Ascending aorta (tissue), 2 donors: ENCODE measurements at places on chromosomes 16 and 17. TPM values are rescaled to one million over a fixed set of nuclear protein-coding genes. Genes with fewer than 3 reads are reported as not detected.
A peak's percentile ranks its signal among the peaks of the same experiment; 100 is the strongest.

GRCh38 chr16:86344881-86345280 is 165.4 kb upstream of the FOXF1 start:
- no peak overlapping the region for H3K27ac ChIP-seq
- no peak overlapping the region for H3K4me3 ChIP-seq
- H3K36me3 ChIP-seq = no peaks in the 10 kb centered on the region

DNA sequence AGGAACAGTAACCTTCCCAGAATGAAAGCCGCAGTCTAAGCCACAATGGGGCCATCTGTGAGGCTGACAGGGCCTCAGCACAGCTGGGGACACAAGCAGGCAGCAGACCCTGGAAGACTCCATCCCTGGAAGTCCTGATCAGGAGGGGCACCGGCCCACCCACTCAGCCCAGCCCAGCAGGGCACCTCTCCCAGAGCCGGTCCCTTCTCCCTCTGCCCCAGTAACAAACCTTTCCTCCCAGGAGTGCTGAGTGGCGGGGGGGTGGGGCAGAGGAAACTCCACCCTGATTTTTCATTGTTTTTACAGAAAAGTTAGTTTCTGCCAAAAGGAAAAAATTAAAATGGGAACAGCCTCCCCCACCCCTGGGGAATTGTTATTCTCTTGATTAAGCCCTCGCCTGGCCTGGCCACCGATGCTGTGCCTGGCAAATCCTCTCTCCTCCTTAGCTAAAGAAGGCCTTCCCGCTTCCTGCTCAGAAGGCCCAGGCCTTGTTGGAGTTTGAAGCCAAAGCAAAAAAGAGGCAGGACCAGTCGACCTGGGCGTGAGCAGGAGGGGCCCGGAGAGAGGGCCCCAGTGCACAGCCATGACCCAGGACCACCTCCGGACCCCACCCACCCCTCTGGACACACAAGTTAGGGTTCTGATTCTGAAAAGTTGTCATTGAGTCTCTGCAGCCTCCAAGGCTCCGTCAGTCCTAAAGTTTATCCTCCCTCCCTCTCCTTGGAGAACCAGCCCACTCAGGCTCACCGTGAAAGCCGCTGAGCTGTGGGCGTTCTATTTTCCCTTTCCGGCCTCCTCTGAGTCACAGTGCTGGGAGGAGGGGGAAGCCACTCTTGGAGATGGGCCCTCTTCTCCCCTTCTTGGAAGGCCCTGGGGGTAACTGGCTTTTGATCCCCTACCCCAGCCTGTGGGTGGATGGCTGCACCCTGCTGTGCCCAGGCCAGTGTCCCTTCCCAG is 128.4 kb upstream of the TNRC6C start:
- no peak overlapping the region for H3K4me3 ChIP-seq
- no peak for DNase-seq
- peak overlapping the region; percentile 93 for H3K27ac ChIP-seq
- no peaks in the 10 kb centered on the region for H3K36me3 ChIP-seq
- H3K27me3 ChIP-seq = no peaks in the 10 kb centered on the region

- H3K36me3 ChIP-seq = no peaks in the 10 kb centered on the region
- no peaks in the 10 kb centered on the region for H3K27me3 ChIP-seq
- no peak for DNase-seq
- H3K4me1 ChIP-seq = peaks cover 4% of the 10 kb centered on the region
- H3K27ac ChIP-seq = peak overlapping the region; percentile 96
These were observed 2.5 kb upstream of the LASP1 start for GRCh38 chr17:38867179-38867967.

GRCh38 chr16:56310690-56311089 is 114.7 kb downstream of the AMFR start:
- H3K4me3 ChIP-seq = no peak overlapping the region
- H3K27ac ChIP-seq = no peak overlapping the region
- no peaks in the 10 kb centered on the region for H3K27me3 ChIP-seq
- no peaks in the 10 kb centered on the region for H3K4me1 ChIP-seq
- H3K36me3 ChIP-seq = no peaks in the 10 kb centered on the region

- H3K4me1 ChIP-seq = no peaks in the 10 kb centered on the region
- H3K4me3 ChIP-seq = no peak overlapping the region
- no peak for DNase-seq
- H3K27ac ChIP-seq = no peak overlapping the region
These were observed 313.7 kb downstream of the MAF start for GRCh38 chr16:79286646-79287423.

Gene TRIM72
- not detected for total RNA-seq

Gene PCGF2
- 64.8 TPM for total RNA-seq

Gene ZNF594
- total RNA-seq = 0.21 TPM
